ENCODE measurements at places on chromosomes 7 and 10.

DNA sequence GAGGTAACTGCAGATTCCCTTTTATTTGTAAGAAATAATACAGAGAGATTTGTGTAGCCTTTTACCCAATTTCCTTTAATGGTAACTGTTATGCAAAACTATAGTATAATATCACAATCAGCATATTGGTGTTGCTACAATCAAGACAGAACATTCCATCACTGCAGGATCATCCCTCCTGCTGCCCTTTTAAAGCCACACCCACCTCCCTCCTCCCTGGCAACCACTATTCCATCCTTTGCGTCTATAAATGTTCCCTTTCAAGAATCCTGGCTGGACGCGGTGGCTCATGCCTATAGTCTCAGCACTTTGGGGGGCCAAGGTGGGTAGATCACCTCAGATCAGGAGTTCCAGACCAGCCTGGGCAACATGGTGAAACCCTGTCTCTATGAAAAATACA lies 13.2 kb downstream of the ACBD7 start:
- no peak for DNase-seq

GRCh38 chr10:121455377-121455776 lies 142.9 kb downstream of the FGFR2 start:
- no peak for DNase-seq

GRCh38 chr10:66586897-66587679 lies 338.7 kb upstream of the LRRTM3 start:
- DNase-seq: no peak

DNA sequence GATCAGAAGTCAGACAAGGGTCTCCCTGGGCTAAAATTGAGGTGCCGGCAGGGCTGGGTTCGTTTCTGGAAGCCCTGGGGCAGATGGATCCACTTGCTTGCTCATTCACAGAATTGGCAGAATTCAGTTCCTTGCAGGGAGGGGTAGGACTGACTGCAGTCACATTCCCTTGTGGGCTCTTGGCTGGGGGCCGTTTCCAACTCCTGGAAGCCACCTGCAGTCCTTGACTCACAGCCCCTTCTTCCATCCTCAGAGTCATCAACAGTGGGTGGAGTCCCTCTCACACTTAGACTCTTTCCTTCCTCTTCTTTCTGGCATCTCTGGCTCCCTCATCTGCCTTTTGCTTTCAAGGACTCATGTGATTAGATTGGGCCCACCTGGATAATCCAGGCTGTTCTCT lies 54.6 kb upstream of the NANOS1 start:
- no peak for DNase-seq

DNA sequence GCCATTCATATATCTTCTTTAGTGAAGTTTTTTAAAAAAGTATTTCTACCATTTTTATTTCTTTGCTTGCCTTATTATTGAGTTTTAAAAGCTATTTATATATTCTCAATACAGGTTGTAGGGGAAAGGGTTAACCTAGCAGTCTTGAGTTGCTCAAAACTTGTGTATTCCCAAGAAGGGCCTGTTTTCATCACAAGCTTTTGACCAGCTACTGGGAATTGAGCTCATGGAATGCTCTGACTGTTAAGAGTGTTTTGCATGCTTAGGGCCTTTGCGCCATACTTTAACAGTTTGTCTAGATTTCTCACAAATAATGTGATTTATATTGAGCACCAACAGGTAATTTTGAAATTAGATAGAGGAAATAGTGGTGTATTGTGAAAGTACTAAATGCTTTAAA lies 72.0 kb upstream of the CALCR start:
- DNase-seq: no peak

GRCh38 chr7:49151146-49151545 lies 226.8 kb downstream of the CDC14C start:
- DNase-seq: no peak

DNA sequence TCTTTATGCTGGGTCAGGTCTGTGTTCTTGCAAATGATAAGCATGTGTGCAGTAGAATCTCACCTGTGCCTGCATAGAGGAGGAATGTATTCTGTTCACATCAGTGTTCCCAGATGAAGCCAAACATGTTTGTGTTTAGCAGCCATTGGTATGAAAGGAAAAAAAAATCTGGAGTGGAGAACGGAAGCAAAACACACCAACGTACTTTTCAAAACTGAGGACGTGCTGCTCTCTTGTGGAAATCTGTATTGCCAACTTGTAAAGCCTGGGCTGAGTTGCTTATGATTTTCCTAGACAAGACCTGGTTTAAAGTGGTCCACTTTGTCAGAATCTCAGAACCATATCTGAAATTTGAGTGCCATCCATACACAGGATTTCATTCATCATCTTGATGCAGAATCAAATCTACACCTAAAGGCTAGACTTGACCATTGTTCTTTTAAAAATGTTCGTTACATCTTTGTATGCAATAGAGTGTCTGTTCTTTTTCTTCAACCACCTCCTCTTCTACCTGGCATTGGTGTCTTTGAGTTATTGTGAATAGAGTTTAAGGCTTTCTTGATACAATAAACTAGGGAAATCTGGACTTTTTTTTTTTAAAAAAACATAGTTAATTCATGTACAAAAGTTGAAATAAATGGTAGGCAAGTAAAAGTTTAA lies 367.7 kb downstream of the PHF14 start:
- peak; percentile 15 for DNase-seq

- no peak for DNase-seq
Observed at GRCh38 chr10:56181607-56182006, 179.5 kb downstream of the ZWINT start.

DNA sequence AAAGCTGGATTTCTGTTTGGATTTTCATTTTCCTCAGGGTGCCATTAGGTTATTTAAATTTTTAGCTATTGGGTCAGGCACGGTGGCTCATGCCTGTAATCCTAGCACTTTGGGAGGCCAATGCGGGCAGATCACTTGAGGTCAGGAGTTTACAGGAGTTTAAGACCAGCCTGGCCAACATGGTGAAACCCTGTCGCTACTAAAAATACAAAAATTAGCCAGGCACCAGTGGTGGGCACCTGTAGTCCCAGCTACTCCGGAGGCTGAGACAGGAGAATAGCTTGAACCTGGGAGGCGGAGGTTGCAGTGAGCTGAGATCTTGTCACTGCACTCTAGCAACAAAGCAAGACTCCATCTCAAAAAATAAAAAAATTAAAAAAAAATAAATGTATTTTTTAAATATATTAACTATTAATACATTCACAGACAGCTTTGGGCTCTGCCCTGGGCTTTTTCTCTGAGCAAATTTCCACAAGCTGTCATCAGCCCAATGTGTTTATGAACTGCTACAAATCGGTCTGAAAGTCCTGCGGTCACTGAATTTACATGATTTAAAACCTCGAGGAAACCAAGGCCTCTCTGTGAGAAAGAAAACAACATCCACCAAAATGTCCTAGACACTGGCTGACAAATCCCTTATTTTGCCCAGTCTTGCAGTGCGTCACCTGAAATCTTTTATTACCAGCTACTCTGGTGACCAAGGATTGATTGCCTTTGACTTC lies 19.2 kb upstream of the PLEKHS1 start:
- DNase-seq: no peak

GRCh38 chr7:7271094-7271874 lies 88.9 kb downstream of the C1GALT1 start:
- no peak for DNase-seq

GRCh38 chr7:131067220-131067619 lies 260.5 kb upstream of the MKLN1 start:
- no peak for DNase-seq
